Vagina (tissue), 2 donors: ENCODE measurements at places on chromosomes 16 and 17.

- DNase-seq = no peak
Measured at GRCh38 chr17:798246-798645, 16.1 kb downstream of the MRM3 start.

GRCh38 chr17:77327566-77328464 is 187.0 kb downstream of the SEC14L1 start:
- DNase-seq = peak; percentile 87

GRCh38 chr17:17109907-17110306 is 67.7 kb downstream of the MPRIP start:
- no peak for DNase-seq

- DNase-seq = no peak
Measured at GRCh38 chr17:2899906-2900305, 103.7 kb downstream of the RAP1GAP2 start.

GRCh38 chr17:41676058-41676419 is 12.6 kb upstream of the EIF1 start:
- no peak for DNase-seq

DNA sequence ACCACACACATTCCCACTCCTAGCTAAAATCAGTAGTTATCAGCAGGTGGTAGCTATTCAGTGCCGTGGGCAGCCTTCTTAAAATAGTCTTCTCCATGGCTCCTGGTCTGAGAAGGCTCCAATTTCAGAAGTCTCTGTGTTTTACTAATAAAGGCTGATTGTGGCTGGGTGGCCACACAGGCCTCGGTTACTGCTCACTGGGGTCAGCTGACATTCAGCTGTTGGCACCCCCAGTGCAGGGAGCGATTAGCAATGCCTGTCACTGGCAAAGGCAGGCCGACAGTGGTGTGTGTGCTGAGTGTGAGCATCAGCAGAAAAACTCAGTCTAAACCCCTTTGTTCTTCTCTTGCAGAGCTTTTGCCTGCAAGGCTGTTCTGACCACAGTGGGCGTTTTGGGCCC is 16.6 kb upstream of the DBNDD1 start:
- no peak for DNase-seq

DNA sequence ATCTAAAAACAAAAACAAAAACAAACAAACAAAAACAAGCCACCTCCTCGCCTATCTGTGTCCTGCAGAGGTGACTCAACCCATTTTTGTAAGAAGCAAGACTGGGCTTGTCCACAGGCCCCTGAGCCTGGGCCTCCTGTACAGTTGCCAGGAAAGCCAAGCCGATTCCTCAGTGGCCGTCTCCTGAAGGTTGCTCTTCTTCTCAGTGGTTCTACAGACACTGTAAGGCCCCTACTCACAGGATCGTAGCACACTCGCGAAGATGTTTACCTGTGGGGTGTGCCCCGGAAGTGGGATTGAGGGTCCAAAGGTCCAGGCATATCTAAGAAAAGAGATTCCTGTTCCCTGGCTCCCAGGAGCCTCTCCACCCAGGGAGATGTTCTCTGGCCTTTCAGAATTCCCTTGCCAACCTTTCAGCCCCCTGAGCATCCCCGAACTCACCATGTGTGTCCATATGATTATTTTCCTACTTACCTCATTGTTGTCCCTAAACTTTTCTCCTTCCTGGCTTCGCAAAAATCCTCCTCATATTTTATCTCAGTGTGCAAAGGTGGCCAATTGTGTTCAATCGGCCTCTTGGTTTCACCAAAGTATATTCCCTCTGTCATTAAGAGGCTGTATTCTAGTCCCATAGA is 7.5 kb upstream of the CES3 start:
- no peak for DNase-seq

DNA sequence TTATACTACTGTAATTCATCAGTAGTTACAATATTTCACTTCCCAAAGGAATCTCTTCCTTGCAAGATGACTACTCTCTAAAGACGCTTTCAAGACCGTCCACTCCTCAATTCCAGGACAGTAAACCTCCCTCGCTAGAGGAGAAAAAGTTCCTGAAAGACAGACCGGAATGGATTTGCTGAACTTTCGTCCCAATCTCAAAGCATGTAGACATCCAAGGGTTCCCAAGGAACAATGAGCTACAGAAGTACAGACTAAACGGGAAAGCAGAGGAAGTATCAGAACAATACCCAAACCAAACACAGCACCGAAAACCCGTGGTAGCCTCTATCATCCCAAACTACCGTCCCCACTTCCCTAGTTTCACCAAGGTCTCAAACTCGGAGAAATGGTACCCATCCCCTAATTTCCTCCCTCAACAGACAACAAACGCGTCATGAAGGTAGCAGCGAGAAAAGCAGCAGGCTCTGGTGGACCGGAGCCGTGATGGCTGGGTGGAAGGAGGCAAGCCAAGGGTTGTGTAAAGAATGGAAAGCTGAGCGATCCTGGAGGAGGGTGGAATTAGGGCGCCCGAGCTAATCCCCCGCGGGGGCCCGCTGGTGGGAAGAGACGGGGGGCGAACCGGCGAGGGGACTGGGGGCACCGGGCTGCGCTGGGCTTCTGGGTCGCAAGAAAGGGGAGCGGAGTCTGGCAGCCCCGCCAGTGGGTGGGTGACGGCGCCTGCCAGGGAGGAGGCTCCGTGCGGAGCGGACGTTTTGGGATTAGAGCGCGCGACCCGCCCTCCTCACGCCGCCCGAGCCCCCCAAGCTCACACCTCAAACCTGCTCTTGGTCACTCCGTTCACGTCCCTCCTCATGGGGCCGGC is 647 bp downstream of the FBXL20 start:
- no peak for DNase-seq

DNA sequence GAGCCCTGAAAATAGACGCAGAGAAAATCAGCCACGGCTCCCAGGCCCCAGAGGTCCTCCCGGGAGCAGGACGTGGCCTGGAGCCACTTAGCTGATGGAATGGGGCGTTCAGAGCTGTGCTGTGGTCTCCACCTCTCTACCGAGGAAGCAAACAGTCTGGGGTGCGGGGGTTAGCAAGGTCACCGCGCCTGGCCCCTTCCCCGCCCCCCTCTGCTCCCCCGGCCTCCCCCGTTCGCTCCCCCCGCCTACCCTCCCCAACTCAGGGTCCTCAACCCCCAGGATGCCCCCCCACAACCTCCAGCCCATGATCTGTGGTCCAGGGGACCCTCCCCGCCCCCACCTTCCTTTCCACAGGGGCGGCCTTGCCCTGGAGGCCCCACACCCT is 20.6 kb upstream of the C1QTNF8 start:
- no peak for DNase-seq

DNA sequence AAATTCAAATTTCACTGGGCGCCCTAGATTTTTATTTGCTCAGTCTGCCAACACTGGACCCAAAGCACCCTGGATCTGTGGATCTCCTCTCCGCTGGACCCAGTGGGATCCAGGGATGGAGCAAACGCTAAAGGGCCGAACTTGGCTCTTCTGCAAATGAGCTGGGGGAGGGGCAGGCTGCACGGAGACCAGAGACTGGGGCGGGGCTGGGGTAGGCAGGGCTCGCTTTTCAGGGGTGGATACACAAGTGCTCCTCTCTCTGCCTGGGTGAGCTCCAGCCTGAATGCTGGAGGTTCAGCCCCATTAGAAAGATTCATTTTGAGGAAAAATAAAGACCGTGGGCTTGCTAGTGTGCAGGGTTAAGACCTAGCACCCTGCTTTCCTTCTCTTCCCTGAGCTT is 8.9 kb downstream of the CBX4 start:
- DNase-seq = no peak

GRCh38 chr17:12789075-12789480 is 220 bp upstream of the ARHGAP44 start:
- no peak for DNase-seq

- no peak for DNase-seq
Measured at GRCh38 chr16:87706278-87707000, 59.3 kb downstream of the KLHDC4 start.

DNA sequence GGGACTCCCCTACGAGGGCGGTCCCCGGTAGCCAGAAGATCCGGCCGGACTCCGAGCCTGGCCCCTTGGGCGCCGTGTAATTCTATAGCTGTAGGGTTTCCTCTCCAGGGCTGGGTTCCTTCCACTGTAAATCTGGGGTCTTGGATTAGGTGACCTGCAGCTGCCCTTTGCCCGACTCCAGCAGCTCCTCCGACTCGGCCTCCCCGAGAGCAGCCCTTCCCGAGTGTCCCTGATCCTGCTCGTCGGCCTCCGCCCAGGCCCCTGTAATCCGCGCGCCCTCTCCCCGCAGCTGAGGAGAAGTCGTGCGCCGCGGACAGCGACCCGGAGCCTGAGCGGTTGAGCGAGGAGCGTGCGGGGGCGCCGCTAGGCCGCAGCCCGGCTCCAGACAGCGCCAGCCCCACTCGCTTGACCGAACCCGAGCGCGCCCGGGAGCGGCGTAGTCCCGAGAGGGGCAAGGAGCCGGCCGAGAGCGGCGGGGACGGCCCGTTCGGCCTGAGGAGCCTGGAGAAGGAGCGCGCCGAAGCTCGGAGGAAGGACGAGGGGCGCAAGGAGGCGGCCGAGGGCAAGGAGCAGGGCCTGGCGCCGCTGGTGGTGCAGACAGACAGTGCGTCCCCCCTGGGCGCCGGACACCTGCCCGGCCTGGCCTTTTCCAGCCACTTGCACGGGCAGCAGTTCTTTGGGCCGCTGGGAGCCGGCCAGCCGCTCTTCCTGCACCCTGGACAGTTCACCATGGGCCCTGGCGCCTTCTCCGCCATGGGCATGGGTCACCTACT is 5.5 kb downstream of the TBX2 start:
- DNase-seq = no peak

GRCh38 chr17:63525190-63525946 is 2.2 kb downstream of the KCNH6 start:
- no peak for DNase-seq

DNA sequence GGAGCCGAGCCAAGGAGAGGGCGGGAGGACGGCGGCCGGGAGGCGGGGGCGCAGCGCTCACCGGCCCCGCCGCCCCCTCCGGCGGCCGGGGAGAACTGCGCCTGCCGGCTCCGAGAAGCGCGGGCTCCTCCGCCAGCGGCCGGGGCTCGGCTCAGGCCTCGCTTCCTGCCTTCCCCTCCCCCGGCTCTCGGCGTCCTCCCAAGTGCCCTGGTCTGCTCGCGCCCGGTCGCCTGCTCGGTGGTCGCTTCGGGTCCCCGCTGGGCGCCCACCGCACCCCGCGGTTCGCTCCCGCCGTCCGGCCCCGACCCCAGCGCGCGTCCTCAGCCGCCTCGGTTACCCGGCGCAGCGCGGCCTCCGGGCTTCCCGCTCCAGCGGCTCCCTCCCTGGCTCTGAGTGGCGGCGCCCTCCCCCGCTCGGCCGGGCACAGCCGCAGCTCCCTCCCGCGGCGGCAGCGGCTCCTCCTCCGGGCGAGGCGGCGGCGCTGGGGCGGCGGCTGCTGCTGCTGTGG is 313 bp downstream of the UBTF start:
- DNase-seq = no peak

GRCh38 chr17:43015579-43015978 is 6.6 kb downstream of the VAT1 start:
- no peak for DNase-seq

GRCh38 chr16:50102051-50102746 is 36.4 kb downstream of the HEATR3 start:
- DNase-seq = no peak

DNA sequence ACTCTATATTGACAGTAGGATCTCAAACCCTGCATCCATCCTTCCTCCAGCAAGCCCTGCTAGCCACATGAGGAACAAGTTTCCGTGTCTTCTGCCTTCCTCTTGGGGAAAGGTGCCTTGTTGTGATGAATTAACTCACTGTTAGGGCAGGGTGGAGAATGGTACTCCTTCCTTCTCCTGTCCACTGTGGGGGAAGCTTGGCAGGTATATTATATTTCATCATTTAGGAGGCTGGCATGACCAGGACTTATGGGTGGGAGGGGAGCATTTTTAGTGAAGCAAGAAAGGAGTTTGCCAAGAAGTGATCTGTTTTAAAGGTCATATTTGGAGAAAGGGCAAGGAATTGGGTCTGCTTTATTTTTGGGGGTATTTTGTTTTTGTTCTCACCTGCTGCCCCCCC is 9.3 kb upstream of the CDC6 start:
- no peak for DNase-seq

DNA sequence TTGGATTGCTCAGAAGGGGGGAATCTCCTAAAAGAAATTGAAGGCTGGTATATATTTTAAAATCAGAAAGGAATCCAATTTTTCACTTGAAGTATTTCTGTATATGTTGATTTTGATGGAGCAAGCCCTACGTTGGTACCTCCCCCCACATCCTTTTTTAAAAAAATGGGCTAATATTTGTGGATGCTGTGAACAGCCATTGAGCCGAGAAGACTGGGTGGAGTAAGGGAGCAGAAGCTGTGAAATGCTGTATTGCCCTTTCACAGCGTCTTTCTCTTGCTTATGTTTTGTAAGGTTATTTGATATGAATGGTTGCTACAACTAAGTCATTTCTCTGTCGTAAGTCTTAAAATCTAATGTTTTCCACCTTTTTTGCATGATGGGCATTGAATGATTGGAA is 2.3 kb downstream of the PAFAH1B1 start:
- DNase-seq = no peak

GRCh38 chr16:90043526-90043925 is 24.3 kb upstream of the DBNDD1 start:
- no peak for DNase-seq

DNA sequence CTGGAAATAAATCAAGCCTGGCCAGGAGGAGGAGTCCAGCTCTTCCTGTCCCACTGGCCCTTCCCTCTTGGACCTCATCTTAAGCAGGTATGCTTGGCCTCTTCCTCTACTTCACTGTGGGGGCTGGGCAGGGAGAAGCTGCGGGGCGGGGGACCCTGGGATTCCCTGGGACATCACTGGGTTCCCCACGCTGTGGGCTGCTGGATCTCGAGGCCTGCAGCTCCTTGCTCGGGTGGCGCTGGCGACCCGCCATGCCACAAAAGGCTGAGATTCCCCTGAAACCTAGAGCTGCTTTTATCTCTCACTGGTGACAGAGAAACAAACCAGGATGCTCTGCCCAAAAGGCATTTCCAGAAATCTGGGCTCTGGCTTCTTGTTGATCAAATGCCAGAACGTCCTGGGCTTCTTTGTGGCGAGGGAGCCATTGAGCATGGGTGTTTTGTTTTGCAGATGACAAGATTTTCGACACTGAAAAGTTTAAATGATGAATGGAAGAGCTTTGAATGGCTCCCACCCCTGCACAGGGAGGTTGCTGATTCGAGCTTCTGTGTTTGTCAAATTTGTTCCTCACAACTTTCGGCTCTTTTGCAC is 8.6 kb upstream of the PGS1 start:
- DNase-seq = no peak

DNA sequence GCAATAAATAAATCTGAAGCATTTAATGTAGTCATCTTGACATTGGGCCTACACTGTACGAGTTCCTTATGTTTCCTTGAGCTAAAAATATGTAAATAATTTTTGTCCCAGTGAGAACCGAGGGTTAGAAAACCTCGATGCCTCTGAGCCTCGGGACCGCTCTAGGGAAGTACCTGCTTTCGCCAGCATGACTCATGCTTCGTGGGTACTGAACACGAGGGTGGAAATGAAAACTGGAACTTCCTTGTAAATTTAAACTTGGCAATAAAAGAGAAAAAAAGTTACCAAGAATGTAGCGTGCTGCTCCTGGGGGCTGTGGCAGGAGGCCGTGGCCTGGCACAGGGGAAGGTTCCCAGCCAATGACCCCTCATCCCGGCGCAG is 74.1 kb downstream of the SOCS1 start:
- no peak for DNase-seq
